ENCODE measurements at places on chromosomes 7 and 10.

DNA sequence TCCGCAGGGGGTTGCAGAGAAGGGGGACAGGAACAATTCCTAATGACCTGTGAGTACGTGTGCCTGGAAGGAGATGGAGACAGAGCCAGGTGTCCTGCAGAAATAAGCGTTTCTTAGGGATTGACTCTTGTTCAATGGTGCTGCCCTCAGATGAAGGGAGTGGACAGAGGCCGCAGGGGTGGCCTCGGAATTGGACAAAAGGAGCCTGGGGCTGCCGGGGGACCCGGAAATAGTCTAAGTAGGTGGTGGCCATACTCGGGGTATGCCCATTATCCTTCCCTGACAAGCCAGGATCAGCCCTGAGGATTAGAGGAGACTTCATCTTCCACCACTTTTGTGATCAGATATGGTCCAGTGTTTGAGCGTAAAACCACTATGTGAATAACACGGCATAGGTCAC, 39.2 kb downstream of the ELFN1 start:
- DNase-seq, result no peak

DNA sequence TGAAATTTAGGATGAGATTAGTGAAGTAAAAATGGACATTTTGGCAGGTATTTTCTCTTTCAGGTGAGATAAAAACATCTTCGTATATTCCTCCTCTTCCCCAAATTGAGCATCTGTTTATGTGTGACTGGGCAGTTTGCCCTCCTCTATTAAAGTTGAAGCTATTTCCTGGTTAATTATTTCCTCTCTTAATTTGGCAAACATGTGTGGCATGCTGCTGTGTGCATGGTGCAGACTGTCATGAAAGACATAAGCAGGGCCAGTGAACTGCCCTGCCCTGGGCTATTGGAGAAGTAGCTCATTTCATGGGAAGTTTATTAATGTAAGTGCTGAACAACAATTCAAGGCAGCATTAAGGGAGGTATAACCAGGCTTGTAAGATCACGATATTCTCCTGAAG, 52.6 kb downstream of the EVX1 start:
- no peak for DNase-seq

GRCh38 chr10:89371987-89372386, 5.9 kb upstream of the IFIT1B start:
- DNase-seq, result no peak

- DNase-seq, result peak; percentile 66
Measured at GRCh38 chr7:105677817-105678573, 96.7 kb upstream of the EFCAB10 start.

DNA sequence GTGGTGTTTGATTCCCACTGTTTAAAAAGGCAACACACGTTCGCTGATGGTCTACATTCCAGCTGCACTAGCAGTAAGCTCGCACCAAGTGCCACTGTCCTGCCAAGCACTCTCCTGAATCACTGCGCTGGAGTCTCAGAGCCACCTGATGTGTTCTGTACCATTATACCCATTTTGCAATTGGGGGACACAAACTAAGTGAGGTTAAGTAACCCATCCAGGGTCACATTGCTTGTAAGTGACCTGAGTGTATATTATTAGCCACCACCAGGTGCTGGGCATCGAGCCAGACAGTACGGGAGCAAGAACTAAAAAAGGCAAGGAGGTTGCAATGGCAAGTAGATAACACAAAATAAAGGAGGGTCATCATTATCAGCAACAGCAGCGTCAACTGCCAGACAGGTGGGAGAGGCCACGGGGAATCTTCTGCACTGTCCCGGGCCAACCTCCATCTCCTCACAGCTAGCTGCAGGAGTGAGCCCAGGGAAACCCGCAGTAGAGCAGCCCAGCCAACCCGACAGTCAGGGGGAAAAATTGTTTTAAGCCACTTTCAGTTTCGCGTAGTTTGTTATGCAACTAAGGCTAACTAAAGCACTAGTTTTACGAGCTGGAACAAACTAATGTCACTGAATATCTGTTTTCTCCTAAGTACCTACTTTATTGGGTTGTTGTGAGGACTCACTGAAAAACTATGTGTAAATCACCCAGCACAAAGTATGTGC, 712 bp upstream of the CPVL start:
- no peak for DNase-seq

DNA sequence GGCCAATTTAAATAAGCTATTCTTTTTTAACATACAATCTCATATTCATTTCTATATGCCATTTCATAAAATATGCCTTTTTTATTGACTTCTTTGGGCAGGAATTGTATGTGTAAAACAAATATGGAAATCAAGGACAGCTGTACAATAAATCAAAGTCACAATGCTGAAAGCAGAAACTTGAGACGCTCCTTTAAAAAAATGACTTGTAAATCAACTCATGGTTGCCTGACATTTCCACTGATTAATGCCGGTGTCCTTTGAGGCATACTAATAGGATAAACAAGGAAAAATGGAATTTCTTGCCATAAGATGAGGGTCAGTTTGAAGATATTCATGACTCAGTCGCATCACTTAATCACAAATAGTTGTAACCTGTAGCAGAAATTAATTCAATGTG, 247.4 kb upstream of the TEX47 start:
- DNase-seq, result no peak

DNA sequence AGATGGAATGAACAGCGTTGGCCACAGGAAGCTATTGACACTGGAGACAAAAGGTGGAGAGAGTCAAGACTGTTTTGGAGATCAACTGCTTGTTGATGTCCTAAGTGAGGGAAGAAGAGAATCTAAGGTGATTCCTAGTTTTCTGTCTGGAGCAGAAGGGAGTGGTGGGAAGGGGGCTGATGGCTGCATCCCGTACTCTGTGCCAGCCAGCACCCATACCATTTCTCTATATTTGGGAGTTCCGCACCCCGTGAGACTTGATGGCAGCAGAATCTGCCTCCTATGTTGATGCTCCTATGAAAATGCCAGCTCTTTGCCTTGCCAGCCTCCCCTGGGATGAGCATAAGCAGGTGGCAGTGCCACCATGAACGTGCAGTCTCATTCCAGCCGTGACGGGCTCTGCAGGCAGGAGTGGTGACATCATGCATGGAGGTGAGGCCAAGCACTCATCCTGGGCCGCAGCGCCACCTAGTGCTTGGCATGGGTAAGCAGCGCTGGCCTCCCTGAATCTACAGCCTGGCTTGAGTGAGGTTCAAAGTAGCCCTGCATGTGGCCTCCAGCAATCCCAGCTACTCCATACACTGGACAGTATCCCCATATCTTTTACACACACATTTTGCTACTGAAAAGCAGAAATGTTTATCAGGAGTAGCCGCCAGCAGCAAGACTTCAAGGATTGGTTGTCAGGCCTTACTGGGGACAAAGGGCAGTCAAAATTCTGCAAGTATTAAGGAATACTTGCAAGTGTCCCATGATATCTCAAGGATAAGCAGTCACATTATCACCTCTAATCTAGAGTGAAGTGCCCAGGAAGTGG, 43.0 kb downstream of the PODXL start:
- peak; percentile 40 for DNase-seq

- no peak for DNase-seq
Measured at GRCh38 chr10:127088908-127089307, 107.5 kb downstream of the INSYN2A start.

DNA sequence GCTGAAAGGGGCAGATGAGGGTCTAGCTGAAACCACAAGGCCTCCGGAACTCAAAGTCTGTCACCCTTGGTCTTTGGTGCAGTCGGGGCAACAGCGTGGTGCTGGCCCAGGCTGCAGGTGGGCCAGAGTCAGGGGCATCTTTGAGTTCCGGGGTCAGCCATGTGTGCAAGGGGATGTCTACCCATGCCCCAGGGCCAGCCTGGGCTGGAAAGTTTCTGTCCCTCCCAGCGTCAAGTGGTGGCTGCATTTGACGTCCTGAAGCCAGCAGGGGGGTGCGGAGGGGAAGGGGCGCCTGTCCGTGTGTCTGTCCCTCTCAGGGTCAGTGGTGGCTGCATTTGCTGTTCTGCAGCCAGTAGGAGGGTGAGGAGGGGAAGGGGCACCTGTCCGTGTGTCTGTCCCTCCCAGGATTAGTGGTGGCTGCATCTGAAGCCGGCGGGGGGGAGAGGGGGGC, 638 bp downstream of the BRAT1 start:
- no peak for DNase-seq

DNA sequence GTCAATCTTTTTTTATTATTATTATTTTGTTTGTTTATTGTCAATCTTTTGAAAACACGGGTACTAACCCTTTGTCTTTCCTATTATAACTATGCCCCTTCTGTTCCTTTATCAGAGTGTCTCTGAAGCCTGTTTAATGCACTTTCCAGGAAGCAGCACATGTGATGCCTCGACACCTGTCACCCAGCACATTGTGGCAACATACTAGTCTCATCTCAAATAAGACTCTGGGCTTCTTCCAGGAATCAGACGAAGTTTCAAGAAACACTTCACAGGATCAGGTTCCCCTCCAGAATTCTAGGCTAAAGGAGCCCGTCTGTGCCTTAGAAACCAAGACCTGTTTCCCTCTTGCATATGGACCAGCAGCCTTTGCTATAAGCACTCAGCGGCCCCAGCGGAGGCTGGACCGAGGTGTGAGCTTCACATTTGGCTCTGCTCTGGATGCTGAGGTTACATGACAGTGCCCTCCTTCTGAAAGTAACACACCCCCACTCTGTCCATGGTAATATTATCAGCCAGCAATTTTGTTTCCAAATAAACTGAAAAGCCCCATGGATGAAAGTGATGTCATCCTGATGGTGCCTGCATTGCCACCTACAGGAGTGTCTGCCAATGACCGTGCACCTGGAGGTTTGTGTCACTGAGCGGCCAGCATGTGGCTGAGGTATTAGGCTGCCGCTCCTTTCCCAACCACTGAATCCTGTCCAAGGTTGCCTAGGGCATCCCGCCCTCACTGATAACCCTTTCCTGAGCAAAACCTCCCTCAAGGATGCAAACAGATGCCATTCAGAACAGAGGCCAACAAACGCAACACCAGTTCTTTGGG, 38.1 kb downstream of the MKI67 start:
- no peak for DNase-seq

DNA sequence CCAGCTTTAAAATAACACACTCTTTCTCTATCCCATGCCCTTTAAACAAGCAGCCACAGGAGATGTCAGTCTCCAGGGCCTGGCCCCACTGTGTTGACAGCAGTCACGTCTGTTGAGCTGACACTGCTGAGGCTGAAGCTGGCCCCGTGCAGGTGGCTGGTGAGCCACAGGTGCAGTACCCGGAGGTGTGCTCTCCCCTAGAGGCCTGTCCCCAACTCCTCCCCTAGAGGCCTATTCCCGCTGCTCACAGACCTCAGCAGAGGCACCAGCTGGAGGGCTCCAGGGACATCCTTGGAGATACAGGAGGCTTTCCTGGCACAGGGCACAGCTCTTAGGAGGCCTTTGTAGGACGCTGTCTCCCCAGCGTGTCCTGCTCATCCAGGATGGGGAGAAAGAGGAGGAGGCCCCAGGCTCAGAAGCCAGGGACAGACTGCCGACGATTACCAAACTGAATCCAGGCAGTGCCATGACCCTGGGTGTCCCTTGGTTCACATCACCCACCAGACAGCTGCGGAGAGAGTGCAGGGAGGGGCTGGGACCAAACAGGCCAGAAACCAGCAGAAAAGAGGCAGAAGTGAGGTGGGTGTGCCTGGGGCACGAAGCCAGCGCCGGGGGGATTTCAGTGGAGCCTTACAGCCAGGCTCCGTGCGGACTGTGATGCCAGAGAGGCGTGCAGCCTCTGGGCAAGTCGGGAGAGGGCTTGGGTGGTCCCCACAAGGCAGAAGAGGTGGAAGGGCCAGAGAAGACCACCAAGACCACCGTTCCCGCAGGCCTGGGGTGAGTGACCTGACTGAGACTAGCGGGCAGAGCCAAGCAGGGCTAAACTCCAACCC, 18.5 kb upstream of the TTYH3 start:
- DNase-seq, result no peak

GRCh38 chr10:51532044-51532443, 167.4 kb downstream of the CSTF2T start:
- no peak for DNase-seq

DNA sequence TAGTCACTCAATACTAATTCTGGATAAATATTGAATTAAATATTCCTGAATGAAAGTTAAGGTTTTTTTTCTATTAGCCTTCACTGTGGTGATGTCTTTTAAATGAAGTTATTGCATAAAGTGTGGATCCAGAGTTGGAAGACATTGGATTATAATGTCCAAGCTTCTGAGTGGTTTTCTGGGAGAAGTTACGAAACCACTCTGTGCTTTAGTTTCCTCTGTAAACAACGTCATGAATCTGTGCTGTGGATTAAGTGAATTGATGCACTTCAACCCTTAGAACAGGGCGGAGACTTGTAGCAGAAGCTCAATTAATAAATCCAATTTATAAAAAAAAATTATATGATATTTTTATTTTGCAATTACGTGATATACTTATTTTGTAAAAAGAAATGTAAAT, 271.7 kb downstream of the BICC1 start:
- no peak for DNase-seq

- DNase-seq, result no peak
Measured at GRCh38 chr10:986137-986825, 2.0 kb upstream of the GTPBP4 start.

GRCh38 chr7:10888861-10889260, 84.8 kb upstream of the PHF14 start:
- peak; percentile 14 for DNase-seq

Data from central memory CD8-positive, alpha-beta T cell (primary cell).